Gastroesophageal sphincter (tissue), 4 donors: ENCODE measurements at places on chromosomes 11 and 22. TPM values are rescaled to one million over a fixed set of nuclear protein-coding genes. Genes with fewer than 3 reads are reported as not detected.

Gene KCNJ1
- total RNA-seq, result 0.27 TPM

Gene UPK3A
- not detected for total RNA-seq

Gene SHANK2
- total RNA-seq, result 13.4 TPM

Gene VWCE
- total RNA-seq, result 0.94 TPM

Gene ZW10
- total RNA-seq, result 14.8 TPM

Gene FAT3
- total RNA-seq, result 69.3 TPM

Gene C22orf31
- not detected for total RNA-seq

Gene MS4A15
- not detected for total RNA-seq

Gene AQP11
- 0.96 TPM for total RNA-seq

Gene TMEM191B
- total RNA-seq, result 3.8 TPM

Gene LGR4
- total RNA-seq, result 34.4 TPM

Gene MYOD1
- total RNA-seq, result not detected

Gene CYB5R2
- total RNA-seq, result 1.2 TPM

Gene TESMIN
- total RNA-seq, result not detected

Gene CATSPER1
- not detected for total RNA-seq

Gene HPX
- total RNA-seq, result not detected

Gene MS4A4E
- total RNA-seq, result 3.9 TPM

Gene RIC3
- 22.5 TPM for total RNA-seq

Gene MAPK8IP1
- total RNA-seq, result 13.5 TPM

Gene TMEM45B
- total RNA-seq, result 0.47 TPM

Gene TSGA10IP
- not detected for total RNA-seq

Gene APOL2
- 40.9 TPM for total RNA-seq
